ENCODE measurements at places on chromosomes 5 and 9.

DNA sequence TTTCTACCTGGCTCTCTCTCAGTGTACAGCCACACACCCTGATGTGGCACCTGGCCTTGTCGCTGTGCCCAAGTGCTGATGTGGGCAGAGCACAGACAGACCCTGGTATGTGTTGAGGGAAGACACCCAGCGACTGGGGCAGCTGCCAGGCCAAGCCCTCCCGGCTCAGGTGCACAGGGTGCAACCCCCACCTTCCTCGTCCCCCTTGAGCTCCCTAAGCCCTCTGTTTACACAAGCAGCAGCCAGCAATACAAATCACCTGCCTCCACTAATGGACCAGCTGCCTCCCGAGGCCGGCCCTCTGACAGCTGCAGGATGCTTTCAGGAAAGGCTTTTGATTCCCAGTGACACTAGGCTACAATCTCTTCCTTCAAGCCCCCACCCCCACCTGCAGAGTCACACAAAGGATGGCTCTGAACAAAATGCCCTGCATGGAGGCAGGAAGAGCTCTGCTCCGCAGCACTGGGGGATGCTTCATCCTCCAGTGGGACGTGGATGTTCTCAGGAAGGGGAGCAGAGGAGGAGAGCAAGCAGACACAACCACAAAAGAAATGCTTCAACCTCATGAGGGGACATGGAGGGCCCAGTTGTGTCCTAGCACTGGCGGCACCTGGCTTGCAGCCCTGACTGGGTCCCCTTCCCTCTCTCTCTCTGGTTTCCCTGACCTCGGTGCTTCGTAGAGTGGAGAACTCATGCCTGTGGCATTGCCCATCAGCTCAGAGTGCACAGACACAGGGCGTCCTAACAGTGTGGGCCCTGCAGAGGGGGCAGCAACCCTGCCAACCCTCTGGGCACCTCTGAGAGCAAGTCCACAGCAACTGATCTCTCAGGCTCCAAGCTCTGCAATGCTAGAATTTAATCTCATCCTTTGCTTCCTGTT is 140.8 kb downstream of the BARX1 start:
- no peak for DNase-seq

GRCh38 chr9:94612071-94612470 is 18.4 kb upstream of the FBP2 start:
- DNase-seq: no peak

DNA sequence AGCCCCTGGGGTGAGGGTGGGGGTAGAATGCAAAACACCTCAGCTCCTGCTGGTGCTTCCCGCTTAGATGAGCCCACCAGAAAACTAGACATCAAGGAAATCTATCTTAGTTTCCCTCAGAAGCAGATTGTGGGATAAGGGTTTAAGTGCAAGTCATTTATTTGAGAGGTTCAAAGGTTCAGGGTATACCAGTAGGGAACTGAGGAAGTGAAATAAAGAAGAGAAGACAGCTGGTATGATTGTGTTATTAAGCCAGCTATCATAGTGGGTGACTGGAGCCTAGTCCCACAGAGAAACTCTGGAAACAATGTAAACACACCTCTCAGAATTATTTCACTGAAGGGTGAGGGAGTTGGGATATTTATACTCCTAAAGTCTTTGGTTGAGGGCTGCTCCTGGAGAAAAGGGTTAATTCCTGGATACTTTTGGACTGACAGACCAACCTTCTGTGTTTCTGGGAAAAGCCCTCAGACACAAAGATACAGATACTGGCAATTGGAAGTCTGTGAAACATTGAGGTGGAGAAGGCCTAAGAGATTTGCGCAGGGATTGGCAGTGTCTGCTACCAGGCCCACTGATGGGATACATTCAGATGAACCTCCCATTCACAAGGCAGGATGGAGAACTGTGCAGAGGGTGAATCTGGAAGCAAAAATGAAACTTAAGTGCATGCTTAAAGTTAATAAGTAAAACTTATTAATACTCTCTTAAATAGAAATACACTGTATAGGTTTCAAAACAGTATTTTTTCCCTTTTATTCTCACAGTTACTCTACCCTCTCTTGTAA is 6.4 kb upstream of the DCTN4 start:
- no peak for DNase-seq

DNA sequence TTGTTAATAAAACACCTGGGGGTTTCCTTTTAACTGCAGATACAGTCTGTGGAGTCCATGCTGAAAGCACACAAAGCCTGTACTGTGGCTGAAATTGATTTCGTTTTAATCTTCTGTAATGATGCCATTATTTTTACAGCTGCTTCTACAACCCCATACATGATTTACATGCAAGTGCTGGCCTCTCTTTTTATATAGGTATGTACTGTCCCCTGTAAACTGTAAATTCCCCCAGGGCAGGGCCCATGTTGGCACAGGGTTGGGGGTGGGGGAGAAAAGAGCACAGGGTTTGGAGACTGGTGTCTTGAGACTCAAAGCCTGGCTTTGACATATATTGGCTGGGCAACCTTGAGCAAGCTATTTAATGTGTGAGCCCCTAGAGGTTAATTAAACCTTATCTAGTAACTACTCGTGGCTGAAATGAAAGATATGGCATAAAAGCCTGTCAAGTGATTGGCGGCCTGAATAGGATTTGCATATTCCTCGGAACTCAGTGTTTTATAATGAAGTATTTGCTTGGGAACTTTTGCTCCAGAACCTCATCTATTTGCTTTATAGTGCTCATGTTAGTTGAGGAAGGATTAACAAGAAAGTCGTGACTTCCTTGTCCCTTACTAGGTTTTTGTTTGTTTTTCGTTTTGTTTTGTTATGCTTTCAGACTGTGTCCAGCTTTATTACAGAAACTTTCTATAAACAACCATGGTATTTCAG is 34.0 kb downstream of the KLF4 start:
- DNase-seq: no peak

DNA sequence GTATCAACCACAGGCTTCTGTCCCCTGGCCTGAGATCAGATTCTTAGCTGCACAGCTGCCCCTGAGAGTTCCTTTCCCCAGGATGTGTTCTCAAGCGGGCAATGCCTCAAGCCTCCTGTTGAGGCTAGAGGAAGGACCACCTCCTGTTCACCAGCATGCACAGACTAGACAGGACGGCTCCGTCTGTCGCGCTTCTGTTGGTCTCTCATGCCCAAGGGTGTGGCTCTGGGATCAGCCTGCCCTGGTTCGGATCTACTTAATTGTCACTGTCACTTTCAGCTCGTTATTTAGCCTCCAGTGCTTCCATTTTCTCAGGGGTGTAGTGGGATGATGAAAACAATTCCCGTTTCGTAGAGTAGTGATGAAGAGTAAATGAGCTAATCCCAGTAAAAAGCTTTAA is 103.1 kb downstream of the KCNIP1 start:
- no peak for DNase-seq

GRCh38 chr9:37300620-37301019 is 121.9 kb upstream of the GRHPR start:
- no peak for DNase-seq

DNA sequence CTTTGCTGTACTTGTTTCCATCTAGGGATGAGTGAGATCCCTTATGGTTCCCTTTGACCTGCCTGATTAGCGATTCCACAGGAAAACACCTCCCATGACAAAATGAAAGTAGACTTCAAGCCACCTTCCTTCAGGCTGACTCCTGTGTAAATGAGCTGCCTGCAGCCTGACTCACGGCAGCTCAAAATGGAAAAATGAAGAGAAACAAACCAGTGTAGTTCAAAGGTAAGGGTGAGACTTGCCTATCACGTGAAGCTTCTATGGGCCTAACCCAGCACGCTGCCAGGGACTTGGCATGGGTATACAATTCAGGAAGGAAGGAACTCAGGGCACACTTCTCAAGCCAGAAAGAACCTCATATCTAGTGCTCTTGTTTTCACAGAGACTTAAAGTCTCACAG is 110.1 kb upstream of the LRRTM2 start:
- DNase-seq: no peak

GRCh38 chr9:101791938-101792337 is 53.5 kb upstream of the GRIN3A start:
- DNase-seq: no peak

- no peak for DNase-seq
These were observed 127.9 kb downstream of the PIK3R1 start for GRCh38 chr5:68343421-68343826.

Data from urinary bladder (tissue), 4 donors.